Activated CD4-positive, alpha-beta memory T cell treated with anti-CD3 and anti-CD28 coated beads, Interleukin-2, amount 10 ng/mL, durations not matched to agents 7 days and 5 days (primary cell): ENCODE measurements at places on chromosomes 12 and 14.

- H3K27ac ChIP-seq = no peak overlapping the region
- no peak overlapping the region for H3K4me3 ChIP-seq
- H3K36me3 ChIP-seq = peaks cover 70% of the 10 kb centered on the region
- DNase-seq = no peak
These were observed 33.3 kb upstream of the GPR68 start for GRCh38 chr14:91277546-91278382.

DNA sequence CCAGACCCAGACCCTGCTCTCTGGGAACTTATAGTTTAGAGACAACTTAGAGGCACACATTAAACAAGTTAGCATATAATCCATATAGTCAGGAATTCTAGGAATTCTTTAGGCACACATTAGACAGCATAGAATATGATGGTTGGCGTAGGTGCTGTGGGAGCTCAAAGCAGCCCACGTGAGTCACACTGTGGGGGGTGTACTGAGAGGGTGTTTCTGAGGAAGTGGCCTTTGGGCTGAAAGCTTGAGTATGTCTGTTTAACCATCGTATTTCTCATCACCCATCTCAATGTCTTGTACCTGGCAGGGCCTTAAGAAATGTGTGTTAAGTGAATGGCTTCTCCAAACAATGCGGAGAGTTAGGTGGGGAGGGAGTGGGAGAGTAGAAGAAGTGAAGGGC lies 67.2 kb downstream of the TMEM30B start:
- H3K27me3 ChIP-seq = peaks cover 22% of the 10 kb centered on the region
- H3K36me3 ChIP-seq = no peaks in the 10 kb centered on the region
- no peak for DNase-seq
- no peak overlapping the region for H3K4me3 ChIP-seq

DNA sequence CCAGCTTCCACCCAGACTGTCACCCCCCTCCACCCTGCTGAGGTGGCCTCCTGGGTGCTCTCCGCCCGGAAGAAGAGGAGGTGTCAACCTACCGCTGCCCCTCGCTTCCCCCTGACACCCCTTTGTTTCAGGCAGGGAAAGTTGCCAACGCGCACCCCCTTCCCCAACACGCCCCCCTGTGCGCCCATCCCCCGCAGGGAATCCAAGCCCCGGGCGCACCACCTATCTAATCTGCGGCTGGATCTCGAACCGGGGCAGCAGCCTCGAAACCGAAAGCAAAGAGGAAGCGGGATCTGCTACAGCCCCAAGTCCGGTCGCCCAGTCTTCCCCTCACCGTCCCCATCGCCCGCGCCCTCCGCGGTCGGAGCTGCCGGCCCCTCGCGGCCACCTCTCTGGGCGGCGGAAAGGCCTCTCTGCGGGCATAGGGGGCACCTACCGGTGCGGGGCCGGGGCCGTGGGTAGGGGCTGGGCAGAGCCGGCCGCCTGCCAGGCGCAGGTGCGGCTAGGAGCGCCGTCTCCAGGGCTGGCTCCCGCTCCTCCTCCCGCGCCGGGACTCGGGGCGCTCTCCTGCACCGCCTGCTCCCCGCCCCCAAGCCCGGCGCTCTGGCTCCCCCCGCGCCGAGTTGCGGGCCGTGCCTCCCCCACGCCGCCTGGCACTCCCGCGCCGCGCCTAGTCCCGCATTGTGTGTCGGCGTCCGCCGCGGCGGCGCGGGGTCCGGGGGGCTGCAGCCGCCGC lies 18.3 kb upstream of the PLEKHH1 start:
- no peak overlapping the region for H3K27ac ChIP-seq
- H3K4me3 ChIP-seq = peak overlapping the region; percentile 80
- DNase-seq = peak; percentile 67
- H3K4me1 ChIP-seq = peaks cover 13% of the 10 kb centered on the region
- no peaks in the 10 kb centered on the region for H3K36me3 ChIP-seq
- H3K27me3 ChIP-seq = peaks cover 56% of the 10 kb centered on the region

DNA sequence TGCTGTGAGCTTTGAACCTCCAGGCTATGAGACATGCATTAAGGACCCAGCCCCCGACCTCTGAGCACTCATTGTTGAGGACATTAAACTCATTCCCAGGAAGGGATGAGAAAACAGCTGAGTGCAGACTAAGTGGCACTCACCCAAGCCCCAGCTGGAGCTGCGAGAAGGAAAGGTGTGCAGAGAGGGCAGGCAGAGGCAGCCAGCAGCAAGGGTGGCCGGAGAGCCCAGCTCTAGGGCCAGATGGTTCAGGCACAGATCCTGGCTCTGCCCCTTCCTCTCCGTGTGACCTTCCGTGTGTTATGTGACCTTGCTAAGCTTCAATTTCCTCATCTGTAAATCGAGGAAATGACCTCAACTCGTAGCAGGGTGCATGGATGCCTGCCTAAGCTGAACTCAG lies 3.7 kb downstream of the TSPAN11 start:
- H3K4me1 ChIP-seq = no peaks in the 10 kb centered on the region
- no peak overlapping the region for H3K4me3 ChIP-seq
- peaks cover 36% of the 10 kb centered on the region for H3K27me3 ChIP-seq
- H3K36me3 ChIP-seq = no peaks in the 10 kb centered on the region
- DNase-seq = no peak

DNA sequence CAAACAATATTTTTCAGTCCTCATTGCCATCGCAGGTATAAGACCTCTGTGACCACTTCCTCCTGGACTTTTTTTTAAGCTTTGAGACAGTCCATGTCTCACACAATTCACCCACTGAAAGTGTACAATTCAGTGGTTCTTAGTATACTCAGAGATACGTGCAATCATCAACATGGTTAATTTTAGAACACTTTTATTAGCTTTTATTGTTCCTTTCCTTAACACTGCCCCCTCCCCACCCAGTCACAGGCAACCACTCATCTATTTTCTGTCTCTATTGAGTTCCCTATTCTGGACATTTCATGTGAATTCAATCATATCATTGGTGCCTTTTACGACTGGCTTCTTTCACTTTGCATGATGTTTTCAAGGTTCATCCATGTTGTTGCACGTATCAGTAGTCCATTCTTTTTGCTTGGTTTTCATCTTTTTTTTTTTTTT lies 16.2 kb downstream of the NCKAP5L start:
- no peaks in the 10 kb centered on the region for H3K4me1 ChIP-seq
- H3K27ac ChIP-seq = no peak overlapping the region
- H3K36me3 ChIP-seq = no peaks in the 10 kb centered on the region
- no peak for DNase-seq
- H3K4me3 ChIP-seq = no peak overlapping the region

- H3K36me3 ChIP-seq = no peaks in the 10 kb centered on the region
- DNase-seq = no peak
- H3K4me3 ChIP-seq = no peak overlapping the region
- H3K27ac ChIP-seq = no peak overlapping the region
- H3K4me1 ChIP-seq = no peaks in the 10 kb centered on the region
These were observed 537.3 kb downstream of the TMTC2 start for GRCh38 chr12:83224012-83224411.

DNA sequence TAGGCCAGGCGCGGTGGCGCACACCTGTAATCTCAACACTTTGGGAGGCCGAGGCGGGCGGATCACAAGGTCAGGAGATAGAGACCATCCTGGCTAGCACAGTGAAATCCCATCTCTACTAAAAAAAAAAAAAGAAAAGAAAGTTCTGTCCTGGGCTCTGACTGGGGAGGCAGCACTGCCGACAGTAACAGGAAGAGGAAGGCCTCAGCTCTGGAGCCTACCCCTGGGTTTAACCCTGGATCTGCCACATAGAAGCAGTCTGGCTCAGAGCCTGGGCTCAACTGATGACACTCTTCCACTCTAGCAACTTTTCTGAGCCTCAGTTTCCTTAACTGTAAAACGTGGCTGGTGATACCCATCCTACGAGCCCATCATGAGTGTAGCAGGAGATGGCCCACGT lies 60.5 kb downstream of the ACTN1 start:
- H3K36me3 ChIP-seq = peaks cover 7% of the 10 kb centered on the region
- no peak overlapping the region for H3K27ac ChIP-seq
- H3K4me3 ChIP-seq = no peak overlapping the region
- no peak for DNase-seq

DNA sequence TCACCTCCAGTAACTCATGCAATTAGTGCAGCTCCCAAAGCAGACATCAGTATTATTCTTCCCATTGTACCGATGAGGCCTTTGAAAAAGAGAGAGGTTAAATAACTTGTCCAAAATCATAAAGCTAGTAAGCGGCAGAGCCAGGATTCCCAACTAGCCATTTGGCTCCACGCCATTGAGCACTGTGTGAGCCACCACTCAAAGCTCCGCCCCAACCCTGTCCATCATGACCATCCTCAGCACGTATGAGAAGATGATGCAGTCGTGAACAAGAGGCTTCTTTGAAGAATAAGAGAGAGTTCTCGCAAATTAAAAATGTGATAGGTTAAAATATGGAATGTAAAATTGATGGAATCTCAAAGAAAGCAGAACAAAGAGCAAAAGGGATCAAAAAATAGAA lies 14.6 kb downstream of the CLMN start:
- no peak overlapping the region for H3K4me3 ChIP-seq
- H3K27me3 ChIP-seq = peaks cover 19% of the 10 kb centered on the region
- no peak overlapping the region for H3K27ac ChIP-seq
- H3K36me3 ChIP-seq = no peaks in the 10 kb centered on the region

GRCh38 chr12:65740506-65740872 lies 83.8 kb upstream of the HMGA2 start:
- no peak overlapping the region for H3K4me3 ChIP-seq
- peaks cover 8% of the 10 kb centered on the region for H3K4me1 ChIP-seq
- no peak overlapping the region for H3K27ac ChIP-seq
- H3K36me3 ChIP-seq = no peaks in the 10 kb centered on the region

DNA sequence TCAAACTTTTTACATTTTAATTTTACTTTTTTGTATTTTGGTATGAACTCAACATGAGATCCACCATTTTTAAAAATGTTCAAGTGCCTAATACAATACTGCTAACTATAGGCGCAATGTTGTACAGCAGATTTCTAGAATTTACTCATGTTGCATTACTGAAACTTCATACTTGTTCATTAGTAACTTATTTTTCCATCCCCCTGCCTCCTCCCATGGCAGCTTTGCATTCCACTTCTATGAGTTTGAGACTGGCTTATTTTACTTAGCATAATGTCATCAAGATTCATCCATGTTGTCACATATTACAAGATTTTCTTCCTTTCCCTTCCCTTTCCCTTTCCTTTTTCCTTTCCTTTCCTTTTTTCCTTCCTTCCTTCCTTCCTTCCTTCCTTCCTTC lies 825.9 kb downstream of the SLC16A7 start:
- H3K4me1 ChIP-seq = no peaks in the 10 kb centered on the region
- H3K27me3 ChIP-seq = no peaks in the 10 kb centered on the region
- H3K36me3 ChIP-seq = no peaks in the 10 kb centered on the region
- no peak overlapping the region for H3K4me3 ChIP-seq
- no peak overlapping the region for H3K27ac ChIP-seq

- DNase-seq = no peak
- no peak overlapping the region for H3K27ac ChIP-seq
- H3K36me3 ChIP-seq = no peaks in the 10 kb centered on the region
- no peaks in the 10 kb centered on the region for H3K4me1 ChIP-seq
- peaks cover 31% of the 10 kb centered on the region for H3K27me3 ChIP-seq
These were observed 1.4 kb upstream of the RFLNA start for GRCh38 chr12:124293286-124294003.

DNA sequence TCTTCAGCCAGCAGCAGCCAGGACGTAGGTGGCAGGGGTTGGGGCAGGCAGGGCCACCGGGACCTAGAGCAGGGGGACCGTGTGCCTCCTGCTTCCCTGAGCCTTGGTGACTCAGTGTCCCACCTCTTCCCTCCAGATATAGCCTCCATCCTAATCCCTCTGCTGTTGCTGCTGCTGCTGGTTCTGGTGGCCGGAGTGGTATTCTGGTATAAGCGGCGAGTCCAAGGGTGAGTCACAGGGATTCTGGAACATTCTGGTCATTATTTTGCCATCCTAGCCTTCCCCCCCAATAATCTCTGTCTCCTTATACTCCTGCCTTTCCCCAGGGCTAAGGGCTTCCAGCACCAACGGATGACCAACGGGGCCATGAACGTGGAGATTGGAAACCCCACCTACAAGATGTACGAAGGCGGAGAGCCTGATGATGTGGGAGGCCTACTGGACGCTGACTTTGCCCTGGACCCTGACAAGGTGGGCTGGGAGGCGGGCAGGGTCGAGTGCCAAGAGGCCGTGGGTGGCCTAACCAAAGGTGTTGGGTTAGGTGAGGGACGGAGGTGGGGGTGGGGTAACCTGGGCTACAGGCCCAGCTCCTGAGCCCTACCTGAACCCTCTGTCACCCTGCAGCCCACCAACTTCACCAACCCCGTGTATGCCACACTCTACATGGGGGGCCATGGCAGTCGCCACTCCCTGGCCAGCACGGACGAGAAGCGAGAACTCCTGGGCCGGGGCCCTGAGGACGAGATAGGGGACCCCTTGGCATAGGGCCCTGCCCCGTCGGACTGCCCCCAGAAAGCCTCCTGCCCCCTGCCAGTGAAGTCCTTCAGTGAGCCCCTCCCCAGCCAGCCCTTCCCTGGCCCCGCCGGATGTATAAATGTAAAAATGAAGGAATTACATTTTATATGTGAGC lies 4.5 kb upstream of the NXPH4 start:
- H3K36me3 ChIP-seq = no peaks in the 10 kb centered on the region
- no peak for DNase-seq
- H3K27ac ChIP-seq = no peak overlapping the region
- H3K4me1 ChIP-seq = peaks cover 30% of the 10 kb centered on the region

- H3K27ac ChIP-seq = no peak overlapping the region
- DNase-seq = no peak
- no peaks in the 10 kb centered on the region for H3K36me3 ChIP-seq
- H3K4me1 ChIP-seq = no peaks in the 10 kb centered on the region
These were observed 112.6 kb downstream of the KCNK10 start for GRCh38 chr14:88210426-88210825.

DNA sequence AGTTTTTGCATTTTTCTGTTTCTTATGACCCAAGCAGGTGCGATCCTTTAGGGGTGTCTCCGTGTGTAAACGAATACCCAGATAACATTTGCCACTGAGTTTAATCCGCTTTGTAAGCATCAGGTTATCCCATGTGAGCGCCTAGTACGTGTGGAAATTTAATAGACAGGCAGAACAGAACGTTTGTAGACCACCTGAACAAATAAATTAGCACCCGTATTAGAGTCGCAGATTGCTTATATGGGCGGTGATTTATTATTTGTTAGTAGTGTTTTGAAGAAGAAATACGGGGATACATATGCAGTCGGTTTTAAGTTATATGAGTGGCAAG lies 325 bp downstream of the C12orf60 start:
- peaks cover 27% of the 10 kb centered on the region for H3K4me1 ChIP-seq
- DNase-seq = no peak
- H3K27me3 ChIP-seq = no peaks in the 10 kb centered on the region

- no peaks in the 10 kb centered on the region for H3K27me3 ChIP-seq
- H3K27ac ChIP-seq = no peak overlapping the region
- no peaks in the 10 kb centered on the region for H3K36me3 ChIP-seq
These were observed 11.4 kb downstream of the PACS2 start for GRCh38 chr14:105325716-105326567.

GRCh38 chr12:112381406-112381882 lies 787 bp downstream of the HECTD4 start:
- peak; percentile 43 for DNase-seq
- H3K27ac ChIP-seq = peak overlapping the region; percentile 87
- H3K36me3 ChIP-seq = peaks cover 3% of the 10 kb centered on the region
- peaks cover 24% of the 10 kb centered on the region for H3K4me1 ChIP-seq
- H3K4me3 ChIP-seq = peak overlapping the region; percentile 97
- no peaks in the 10 kb centered on the region for H3K27me3 ChIP-seq

- H3K27me3 ChIP-seq = no peaks in the 10 kb centered on the region
- no peaks in the 10 kb centered on the region for H3K36me3 ChIP-seq
- DNase-seq = peak; percentile 8
These were observed 16.8 kb downstream of the C14orf132 start for GRCh38 chr14:96055753-96056508.
